ENCODE measurements at places on chromosomes 11 and 22.

GRCh38 chr11:2194877-2195755, 23.5 kb upstream of the TH start:
- peak; percentile 31 for DNase-seq

GRCh38 chr11:35540526-35540925, 15.1 kb upstream of the PAMR1 start:
- DNase-seq, result no peak

GRCh38 chr11:63910675-63911074, 6.3 kb downstream of the RCOR2 start:
- DNase-seq, result no peak

GRCh38 chr11:76267556-76267955, 61.3 kb upstream of the WNT11 start:
- no peak for DNase-seq

DNA sequence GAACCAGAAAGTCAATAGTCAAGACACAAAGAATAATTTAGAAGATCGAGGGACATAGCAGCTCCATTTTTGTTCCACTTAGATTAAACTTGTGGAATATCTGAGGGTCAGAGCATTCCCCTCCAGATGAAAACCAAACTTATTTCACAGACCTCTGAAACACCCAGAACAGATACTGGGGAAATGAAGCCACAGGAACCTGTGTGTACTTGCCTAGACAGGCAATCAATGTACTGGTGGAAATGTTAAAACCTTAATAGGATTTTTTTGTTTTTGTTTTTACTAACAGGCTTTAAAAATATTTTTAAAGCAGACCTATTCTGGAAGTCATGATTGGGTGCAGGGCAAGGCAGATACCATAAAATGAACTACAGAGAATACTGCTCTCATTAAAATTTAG, 4.1 kb upstream of the FAR1 start:
- DNase-seq, result no peak

- DNase-seq, result no peak
Measured at GRCh38 chr22:23532731-23533130, 47.4 kb downstream of the IGLL1 start.

DNA sequence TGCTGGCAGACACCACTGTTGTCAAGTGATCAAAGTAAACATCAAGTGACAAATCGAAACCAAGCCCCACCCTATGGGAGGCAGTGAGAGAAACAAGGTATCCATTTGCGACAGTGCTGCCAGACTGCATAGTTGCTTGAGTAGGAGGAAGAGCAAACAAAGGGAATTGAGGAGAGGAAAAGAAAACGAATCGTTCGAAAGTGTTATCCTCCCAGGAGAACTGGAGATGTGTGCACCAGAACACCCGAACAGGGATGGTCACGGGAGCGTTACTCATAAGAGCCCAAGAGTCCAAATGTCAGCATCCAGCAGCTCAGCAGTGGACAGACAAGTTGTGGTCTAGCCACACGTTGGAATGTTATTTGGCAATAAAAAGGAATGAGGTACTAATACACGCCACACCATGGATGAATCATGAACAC, 58.4 kb upstream of the NUP50 start:
- DNase-seq, result peak; percentile 79

DNA sequence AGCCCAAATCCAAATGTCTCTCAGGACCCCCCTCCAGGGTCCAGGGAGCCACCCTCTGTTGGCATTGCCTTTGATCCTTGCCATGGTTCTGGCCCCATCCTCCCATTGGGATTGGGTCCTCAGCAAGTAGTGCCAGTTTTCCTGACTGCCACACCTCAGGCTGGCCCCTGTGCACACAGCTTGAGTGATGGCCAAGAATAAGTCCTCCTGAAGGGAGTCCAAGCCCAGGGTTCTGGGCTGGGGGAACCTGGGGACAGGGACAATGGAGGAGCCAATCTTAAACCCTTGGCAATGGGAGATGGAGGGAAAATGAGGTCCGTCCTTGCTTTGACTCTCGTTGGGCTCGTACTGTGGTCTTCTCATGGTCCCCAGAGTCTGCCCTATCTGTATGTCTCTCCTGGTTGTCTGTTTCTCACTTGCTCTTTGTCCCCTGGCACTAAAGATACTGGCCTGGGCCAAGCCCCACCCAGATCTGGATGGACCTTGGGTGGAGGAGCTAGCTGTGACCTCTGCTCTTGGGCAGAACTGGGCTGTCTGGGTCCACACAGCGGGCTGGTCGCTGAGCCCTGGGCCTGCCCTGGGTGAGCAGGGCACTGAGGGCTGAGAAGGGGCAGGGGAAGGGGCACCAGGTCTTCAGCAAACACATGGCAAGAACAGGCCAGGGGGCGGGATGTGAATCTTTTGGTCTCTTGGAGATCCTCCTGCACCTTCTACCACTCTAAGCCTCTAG, 2.9 kb downstream of the SOX10 start:
- DNase-seq, result no peak

GRCh38 chr11:104581246-104581980, 316.8 kb downstream of the CASP12 start:
- DNase-seq, result no peak

DNA sequence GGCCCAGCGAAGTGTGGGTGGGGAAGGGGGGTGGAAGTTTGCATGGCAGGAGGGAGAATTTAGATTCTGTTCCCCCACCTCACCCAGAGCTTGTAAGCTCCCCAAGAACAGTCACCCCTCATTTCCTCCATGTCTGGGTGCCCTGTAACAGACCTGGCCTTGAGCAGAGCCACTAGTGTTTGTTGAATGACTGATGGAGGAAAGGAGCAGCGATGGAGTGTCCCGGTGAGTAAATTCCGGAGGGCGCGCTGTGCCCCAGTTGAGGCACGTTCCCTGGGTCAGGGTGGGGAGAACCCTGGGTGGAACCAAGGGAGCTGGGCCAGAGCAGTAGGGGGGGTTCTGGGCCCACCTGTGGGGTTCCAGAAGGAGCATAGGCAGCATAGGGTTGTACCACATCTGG, 827 bp downstream of the NAALADL1 start:
- DNase-seq, result no peak
